Kidney (tissue), 22 donors: ENCODE measurements at places on chromosomes 5 and 9. TPM values are rescaled to one million over a fixed set of nuclear protein-coding genes. Genes with fewer than 3 reads are reported as not detected.

- no peak for DNase-seq
Observed at GRCh38 chr5:40386289-40386688, 293.4 kb upstream of the PTGER4 start.

- peak; percentile 90 for DNase-seq
Observed at GRCh38 chr5:176611435-176611834, 1.5 kb upstream of the GPRIN1 start.

GRCh38 chr5:61631438-61631941 lies 299.4 kb downstream of the ZSWIM6 start:
- no peak for DNase-seq

GRCh38 chr9:90998573-90998972 lies 197.0 kb downstream of the SYK start:
- DNase-seq = no peak

GRCh38 chr9:70093944-70094343 lies 50.3 kb downstream of the MAMDC2 start:
- DNase-seq = no peak

- DNase-seq = no peak
Observed at GRCh38 chr9:85200726-85201404, 531.3 kb downstream of the NTRK2 start.

- no peak for DNase-seq
Observed at GRCh38 chr9:137656416-137656815, 37.6 kb downstream of the EHMT1 start.

- DNase-seq = no peak
Observed at GRCh38 chr9:77864211-77864889, 167.3 kb downstream of the GNAQ start.

DNA sequence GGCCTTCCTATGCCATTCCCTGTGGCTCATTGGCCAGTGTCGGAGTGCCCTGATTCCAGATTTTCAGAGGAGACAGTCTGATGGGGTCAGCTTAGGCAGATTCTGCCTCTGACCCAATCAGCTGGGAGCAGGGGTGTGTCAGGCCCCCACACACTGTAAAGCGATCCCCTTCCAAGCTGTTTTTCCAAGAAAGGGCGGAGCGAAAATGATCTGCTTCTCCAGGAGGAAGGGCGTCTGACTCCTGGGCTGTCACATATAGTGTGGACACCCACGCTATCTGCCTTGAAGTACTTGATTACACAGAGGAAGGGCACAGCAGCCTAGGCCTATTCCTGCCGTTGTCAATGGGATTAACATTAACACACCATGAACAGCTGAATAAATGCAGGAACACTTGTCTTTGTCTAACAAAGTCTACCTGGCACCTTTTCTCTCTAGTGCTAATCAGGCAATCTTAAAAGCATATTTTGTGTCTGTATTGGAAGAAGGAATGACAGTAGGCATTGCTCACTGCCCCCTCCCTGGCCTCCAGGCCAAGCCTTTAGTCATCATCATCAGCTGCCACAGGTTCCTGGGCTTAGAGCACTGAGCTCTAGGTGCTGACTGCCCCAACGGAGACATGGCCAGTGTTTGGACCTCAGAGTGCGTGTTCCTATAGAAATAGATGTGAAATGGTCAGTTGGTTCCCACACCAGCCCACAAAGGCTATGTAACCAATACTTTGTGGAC lies 218.7 kb downstream of the MELK start:
- DNase-seq = peak; percentile 65

DNA sequence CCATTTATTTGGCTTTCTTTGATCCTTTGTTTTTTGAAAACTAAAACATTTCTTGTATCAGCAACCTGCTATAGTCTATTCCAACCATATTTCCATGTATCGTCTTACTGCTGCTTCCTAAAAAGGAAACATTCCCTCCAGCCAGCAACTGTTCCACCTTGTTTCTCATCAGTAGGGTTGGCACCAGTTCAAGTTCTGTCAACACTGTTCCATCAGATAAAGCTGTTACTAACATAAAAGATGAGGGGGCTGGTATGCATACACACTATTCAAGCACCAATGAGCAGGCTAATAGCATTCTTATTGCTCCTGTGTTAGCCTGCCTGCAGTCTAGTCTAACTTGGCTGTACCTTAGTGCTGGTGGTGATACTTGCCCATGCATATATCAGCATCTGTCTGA lies 178.3 kb downstream of the CWC27 start:
- peak; percentile 55 for DNase-seq

GRCh38 chr5:172453986-172454357 lies 353 bp downstream of the SH3PXD2B start:
- peak; percentile 78 for DNase-seq

GRCh38 chr5:175035882-175036533 lies 311.6 kb downstream of the MSX2 start:
- DNase-seq = no peak

GRCh38 chr9:128921881-128922763 lies 1.3 kb downstream of the PHYHD1 start:
- peak; percentile 79 for DNase-seq

GRCh38 chr5:17918373-17919104 lies 284.3 kb downstream of the TAF11L14 start:
- DNase-seq = no peak

DNA sequence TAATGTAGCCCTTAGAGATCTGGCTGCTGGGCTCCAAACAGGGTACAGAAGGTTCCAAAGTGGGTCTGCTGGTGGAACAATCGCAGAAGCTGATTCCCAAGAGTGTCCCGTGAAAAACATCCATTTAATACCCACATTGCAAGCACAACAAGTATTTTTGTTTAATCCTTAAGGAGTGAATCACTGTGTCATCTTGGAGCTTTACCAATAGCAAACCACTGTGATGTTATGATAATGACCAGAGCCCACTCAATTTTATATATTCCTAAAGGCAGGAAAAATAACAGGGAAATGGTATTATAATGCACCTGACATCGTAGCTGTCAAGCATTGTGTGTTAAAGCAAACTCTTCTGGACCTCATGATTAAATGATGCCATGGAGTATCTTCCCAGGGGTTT lies 291.9 kb downstream of the FBXL7 start:
- DNase-seq = no peak

- no peak for DNase-seq
Observed at GRCh38 chr9:100992632-100993031, 35.9 kb upstream of the PLPPR1 start.

DNA sequence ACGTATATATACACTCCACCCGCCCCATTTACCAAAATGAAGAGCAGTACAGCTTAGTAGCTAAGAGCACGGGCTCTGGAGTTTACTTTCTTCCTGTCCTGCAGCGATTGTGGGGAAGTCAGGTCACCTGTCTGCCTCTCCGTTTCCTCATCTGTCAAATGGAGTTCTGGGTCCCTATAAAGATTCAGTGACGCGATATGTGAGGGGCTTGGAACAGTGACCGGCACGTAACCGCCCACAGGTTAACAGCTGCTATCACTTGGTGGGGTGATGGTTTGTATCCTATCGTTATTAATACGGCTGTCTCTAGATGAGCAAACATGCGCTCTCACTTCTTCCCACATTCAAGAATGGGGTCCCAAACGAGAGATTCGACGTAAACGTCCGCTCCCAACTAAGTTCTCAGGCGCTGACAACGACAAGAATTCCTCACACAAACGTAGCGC lies 426 bp downstream of the FAM114A2 start:
- DNase-seq = no peak

DNA sequence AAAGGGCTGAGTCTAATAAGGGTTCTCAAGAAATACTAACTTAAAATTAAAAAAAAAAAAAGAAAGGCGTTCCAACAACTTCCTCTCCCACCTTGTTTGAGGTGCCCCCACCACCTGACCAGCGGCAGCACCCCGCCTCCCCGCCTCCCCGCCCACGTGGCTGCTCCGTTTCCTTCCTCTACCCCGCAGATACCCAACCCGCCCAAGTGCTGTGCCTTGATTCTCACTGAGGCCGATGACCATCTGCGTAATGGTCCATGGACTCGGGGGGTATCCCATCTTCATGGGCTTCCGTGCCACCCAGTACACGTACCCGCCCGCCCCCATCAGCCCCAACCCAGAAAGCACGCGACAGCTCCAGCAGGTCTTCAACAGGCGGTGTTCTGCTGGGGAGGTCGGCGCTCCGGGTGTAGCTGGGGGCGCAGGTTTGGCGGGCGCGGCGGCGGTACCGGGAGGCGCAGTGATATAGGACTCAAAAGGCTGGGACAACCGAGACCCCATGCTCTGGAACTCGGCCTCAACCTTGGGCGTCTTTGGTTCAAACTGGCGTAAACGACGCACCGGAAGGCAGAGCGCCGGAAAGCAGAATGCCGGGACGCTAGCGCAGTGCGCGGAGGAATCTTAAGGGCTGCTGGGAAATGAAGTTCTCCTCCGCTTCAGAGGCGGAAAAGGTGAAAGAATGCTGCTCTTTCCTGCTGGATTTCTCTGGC lies at the start of gene DMAC1:
Gene DMAC1 (minus strand): TSS at position 545 of the 710 bp plus-strand sequence. CDS start 44 bp downstream, at position 501.
- DNase-seq = peak; percentile 90

- no peak for DNase-seq
Observed at GRCh38 chr9:38682713-38683112, 37.2 kb downstream of the FAM240B start.

- DNase-seq = no peak
Observed at GRCh38 chr5:56898213-56898612, 11.2 kb upstream of the SETD9 start.

GRCh38 chr5:57447658-57448057 lies 35.0 kb downstream of the ACTBL2 start:
- DNase-seq = no peak

DNA sequence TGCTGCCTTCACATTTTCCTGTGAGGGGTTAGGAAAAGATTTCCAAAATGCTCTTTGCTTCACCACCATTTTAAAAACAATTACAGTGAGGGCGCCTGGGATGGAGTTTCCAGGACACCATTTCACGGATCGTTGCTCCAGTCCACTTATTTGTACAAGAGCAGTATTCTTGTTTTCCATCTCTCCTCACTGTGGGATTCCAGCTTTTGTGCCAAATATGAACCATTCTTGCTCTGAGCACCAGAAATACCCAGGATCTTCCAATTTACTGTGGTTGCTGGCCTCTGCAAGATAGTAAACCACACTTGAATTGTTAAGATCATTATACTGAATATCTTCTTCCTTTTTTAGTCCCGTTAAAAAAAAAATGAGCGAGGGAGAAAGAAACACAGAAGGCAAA lies 899.5 kb downstream of the TLE1 start:
- DNase-seq = no peak

DNA sequence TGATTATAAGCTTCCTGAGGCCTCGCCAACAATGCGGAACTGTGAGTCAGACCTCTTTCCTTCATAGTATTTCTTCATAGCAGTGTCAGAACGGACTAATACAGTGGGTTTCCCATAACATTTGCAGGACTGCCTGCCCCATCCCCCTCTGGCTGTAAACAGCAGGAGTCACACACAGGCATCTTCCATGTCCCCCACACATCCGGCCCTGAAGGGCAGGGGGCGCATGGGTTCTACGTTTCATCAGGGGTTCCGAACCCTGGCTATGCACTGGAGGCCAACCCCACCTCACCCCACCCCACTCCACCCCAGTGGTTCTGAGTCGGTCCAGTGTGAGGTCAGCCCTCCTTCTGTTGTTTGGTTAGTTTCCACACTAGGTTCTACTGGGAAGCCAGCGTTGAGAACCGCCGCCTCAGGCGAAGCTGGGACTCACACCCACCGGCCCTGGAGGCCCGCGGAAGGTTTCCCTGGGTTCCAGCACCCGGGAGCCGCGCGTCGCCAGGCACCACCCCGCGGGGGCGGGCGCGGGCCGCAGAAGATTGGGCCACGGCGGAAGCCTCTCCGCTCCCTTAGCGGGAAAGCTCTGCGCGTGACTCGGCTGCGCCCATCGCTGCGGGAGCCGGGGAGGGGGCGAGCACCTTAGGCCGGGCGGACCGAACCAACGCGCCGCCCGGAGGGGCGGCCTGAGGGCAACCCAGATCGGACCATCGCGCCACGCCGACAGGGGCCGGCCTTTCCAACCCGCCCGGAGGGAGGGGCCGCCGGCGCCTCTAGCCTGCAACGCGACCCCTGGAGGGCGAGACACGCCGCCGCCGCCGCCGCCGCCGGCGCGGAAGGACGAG lies at the start of gene RUSC2:
Gene RUSC2 (plus strand): TSS at position 799 of the 842 bp plus-strand sequence. CDS start 56,411 bp downstream, outside the sequence.
- peak; percentile 95 for DNase-seq

- DNase-seq = no peak
Observed at GRCh38 chr5:157890836-157891597, 32.1 kb upstream of the CLINT1 start.

Gene SHISAL2B
- polyA plus RNA-seq = not detected

Gene DMRTA1
- 2.6 TPM for polyA plus RNA-seq

Gene CERCAM
- polyA plus RNA-seq = 19.7 TPM

Gene C9orf50
- 2.8 TPM for polyA plus RNA-seq

Gene EPB41L4B
- polyA plus RNA-seq = 7.7 TPM

Gene PCDHA12
- 1.1 TPM for polyA plus RNA-seq

Gene ANKRD34B
- polyA plus RNA-seq = not detected

Gene TLX3
- polyA plus RNA-seq = not detected

Gene LHX3
- polyA plus RNA-seq = not detected

Gene PTPN3
- 33.7 TPM for polyA plus RNA-seq

Gene CFAP157
- 0.41 TPM for polyA plus RNA-seq

Gene SPINK4
- polyA plus RNA-seq = not detected

Gene HINT1
- polyA plus RNA-seq = 583 TPM
